ENCODE measurements at places on chromosomes 7 and 10.
A peak's percentile ranks its signal among the peaks of the same experiment; 100 is the strongest.

DNA sequence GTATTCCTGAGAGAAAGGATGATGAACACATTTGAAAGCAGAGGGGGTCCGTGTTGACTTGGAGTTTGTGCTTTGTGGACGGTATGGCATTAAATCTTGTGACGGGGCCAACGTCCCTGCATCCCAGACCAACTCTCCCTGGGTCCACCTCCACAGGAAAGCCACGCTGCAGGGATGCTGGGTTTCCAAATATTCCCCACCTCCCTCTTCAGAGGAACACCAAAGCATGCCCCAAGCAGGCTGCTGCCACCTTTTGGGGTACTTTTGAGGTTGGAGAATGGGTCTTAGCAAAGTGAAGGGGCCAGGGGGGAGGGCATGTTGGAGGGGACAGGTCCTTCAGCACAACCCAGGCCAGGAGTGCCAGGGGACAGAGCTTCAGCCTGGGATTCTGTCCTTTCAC lies 504.4 kb downstream of the TCERG1L start:
- no peaks in the 10 kb centered on the region for H3K4me1 ChIP-seq
- no peaks in the 10 kb centered on the region for H3K36me3 ChIP-seq
- no peak overlapping the region for H3K4me3 ChIP-seq

- no peak overlapping the region for H3K4me3 ChIP-seq
- no peak for DNase-seq
- no peaks in the 10 kb centered on the region for H3K27me3 ChIP-seq
- no peaks in the 10 kb centered on the region for H3K4me1 ChIP-seq
- H3K36me3 ChIP-seq: no peaks in the 10 kb centered on the region
Measured at GRCh38 chr7:111730476-111731300, 168.4 kb upstream of the IMMP2L start.

- H3K27ac ChIP-seq: no peak overlapping the region
- no peaks in the 10 kb centered on the region for H3K27me3 ChIP-seq
- DNase-seq: no peak
- no peaks in the 10 kb centered on the region for H3K4me1 ChIP-seq
- H3K36me3 ChIP-seq: no peaks in the 10 kb centered on the region
Measured at GRCh38 chr10:123357421-123357930, 203.3 kb downstream of the BUB3 start.

GRCh38 chr7:79182283-79182682 lies 271.2 kb downstream of the MAGI2 start:
- DNase-seq: no peak
- H3K4me3 ChIP-seq: no peak overlapping the region
- no peak overlapping the region for H3K27ac ChIP-seq

- no peaks in the 10 kb centered on the region for H3K4me1 ChIP-seq
- H3K4me3 ChIP-seq: no peak overlapping the region
- H3K27ac ChIP-seq: no peak overlapping the region
- DNase-seq: no peak
- no peaks in the 10 kb centered on the region for H3K36me3 ChIP-seq
Measured at GRCh38 chr10:102935939-102936605, 18.0 kb downstream of the CNNM2 start.

- H3K36me3 ChIP-seq: no peaks in the 10 kb centered on the region
- no peak overlapping the region for H3K4me3 ChIP-seq
- H3K4me1 ChIP-seq: no peaks in the 10 kb centered on the region
- no peak for DNase-seq
- H3K27me3 ChIP-seq: no peaks in the 10 kb centered on the region
Measured at GRCh38 chr7:78279032-78279431, 480.5 kb downstream of the PHTF2 start.

- no peaks in the 10 kb centered on the region for H3K27me3 ChIP-seq
- H3K4me1 ChIP-seq: peaks cover 2% of the 10 kb centered on the region
- DNase-seq: no peak
- no peak overlapping the region for H3K27ac ChIP-seq
- H3K4me3 ChIP-seq: no peak overlapping the region
Measured at GRCh38 chr7:130945411-130945811, 211.4 kb upstream of the KLF14 start.

GRCh38 chr7:5557920-5558401 lies 134.3 kb upstream of the TNRC18 start:
- no peak for DNase-seq
- H3K4me3 ChIP-seq: no peak overlapping the region
- no peak overlapping the region for H3K27ac ChIP-seq
- no peaks in the 10 kb centered on the region for H3K27me3 ChIP-seq

DNA sequence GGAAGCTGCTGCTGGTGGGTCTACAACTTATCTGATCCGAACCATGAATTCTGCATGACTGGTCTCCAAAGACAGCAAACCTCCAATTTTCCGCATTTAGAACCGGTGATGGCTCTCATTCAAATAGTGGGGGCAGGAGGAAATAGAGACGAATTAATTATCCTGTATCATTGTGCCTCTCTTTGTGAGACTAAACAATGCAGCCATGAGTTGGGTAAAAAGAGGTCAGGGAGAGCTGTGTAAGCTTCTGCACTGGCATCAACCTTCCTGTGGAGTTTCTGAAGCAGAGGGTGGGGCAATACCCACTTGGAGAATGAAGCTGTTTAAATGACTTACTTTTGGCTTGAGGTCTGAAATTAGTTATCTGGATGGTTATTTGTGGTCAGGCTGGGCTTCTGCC lies 266.4 kb downstream of the SORCS3 start:
- H3K36me3 ChIP-seq: no peaks in the 10 kb centered on the region
- DNase-seq: no peak

- H3K27me3 ChIP-seq: no peaks in the 10 kb centered on the region
- DNase-seq: no peak
- no peaks in the 10 kb centered on the region for H3K36me3 ChIP-seq
- no peaks in the 10 kb centered on the region for H3K4me1 ChIP-seq
- H3K4me3 ChIP-seq: no peak overlapping the region
Measured at GRCh38 chr7:96649981-96650380, 59.7 kb downstream of the SEM1 start.

- peaks cover 4% of the 10 kb centered on the region for H3K36me3 ChIP-seq
- no peak overlapping the region for H3K27ac ChIP-seq
- H3K4me3 ChIP-seq: no peak overlapping the region
- no peak for DNase-seq
Measured at GRCh38 chr7:646487-646886, 80.0 kb upstream of the DNAAF5 start.

DNA sequence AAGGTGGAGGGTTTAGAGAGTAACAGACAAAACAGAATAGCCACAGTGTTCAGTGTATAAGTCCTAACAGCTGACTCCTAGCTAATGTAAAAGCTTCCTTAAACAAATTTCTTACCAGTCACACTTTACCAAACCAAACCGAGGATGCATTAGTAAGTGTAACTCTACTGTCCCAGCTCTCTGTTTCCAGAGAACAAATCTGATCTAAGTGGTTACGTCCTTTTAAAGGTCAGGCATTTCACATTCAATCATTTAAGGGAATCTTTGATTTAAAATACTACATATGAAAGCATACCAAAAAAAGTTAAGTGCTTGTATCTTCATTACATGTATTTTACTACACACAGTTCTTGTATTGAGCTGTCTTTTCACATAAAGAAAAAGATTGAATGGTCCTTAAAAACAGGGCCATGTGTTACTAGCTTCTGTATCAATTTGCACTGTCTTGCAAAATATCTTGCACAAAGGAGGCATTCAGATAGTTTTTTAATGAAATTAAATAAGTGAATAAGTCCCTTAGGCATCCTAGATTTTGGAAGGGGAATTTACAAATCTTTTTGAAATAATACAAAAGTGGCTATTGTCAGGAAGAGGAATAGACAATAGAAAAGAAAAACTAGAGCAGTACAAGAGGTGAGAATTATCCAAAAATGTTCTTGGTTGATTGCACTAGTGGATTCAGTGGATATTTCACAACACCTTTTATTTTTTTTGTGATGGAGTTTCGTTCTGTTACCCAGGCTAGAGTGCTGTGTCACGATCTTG lies 58.4 kb upstream of the SPOCK2 start:
- H3K27ac ChIP-seq: no peak overlapping the region
- peaks cover 3% of the 10 kb centered on the region for H3K36me3 ChIP-seq
- no peak overlapping the region for H3K4me3 ChIP-seq
- DNase-seq: no peak
- H3K27me3 ChIP-seq: no peaks in the 10 kb centered on the region
- H3K4me1 ChIP-seq: peaks cover 7% of the 10 kb centered on the region

DNA sequence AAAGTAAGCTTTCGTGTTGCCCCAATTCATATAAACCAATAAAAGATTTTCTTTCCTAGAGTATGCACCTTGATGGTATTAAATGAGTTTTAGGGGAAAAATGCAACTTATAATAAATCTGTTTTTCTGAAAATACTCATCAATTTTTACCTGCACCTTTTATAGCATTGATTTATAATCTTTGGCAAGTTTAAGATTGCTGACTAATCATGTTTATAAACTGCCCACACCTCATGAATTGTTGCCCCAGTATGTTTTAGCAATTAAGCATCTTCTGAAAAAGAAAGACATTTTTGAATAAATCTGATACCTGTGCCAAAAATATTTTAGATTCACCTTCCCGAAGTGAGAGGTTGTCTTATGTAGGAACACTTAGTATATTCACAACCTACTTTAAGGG lies 420.0 kb downstream of the THSD7A start:
- H3K27me3 ChIP-seq: no peaks in the 10 kb centered on the region
- H3K27ac ChIP-seq: no peak overlapping the region
- H3K4me1 ChIP-seq: no peaks in the 10 kb centered on the region
- no peak for DNase-seq

DNA sequence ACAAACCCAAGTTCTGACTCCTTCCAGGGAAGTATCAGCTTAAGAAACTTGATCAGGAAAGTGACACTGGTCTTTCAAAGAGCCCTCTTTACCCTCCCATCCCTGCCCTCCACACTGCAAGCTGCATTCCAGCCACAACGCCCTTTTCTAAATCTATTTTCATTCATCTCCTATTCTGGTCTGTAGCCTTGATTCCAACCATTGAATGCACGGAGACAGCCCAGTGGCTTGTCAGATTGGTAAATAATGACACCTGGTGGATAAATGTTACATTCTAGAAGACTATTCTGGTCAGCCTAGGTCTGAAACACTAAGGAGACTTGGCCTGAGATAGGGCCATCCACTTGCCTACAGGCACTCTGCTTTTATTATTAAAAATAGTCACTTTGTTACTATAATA lies 20.9 kb downstream of the MORN4 start:
- H3K27ac ChIP-seq: no peak overlapping the region
- 0 out of 3 replicates have a peak, but pooled peaks cover 5% of the 10 kb centered on the region for H3K36me3 ChIP-seq
- H3K4me3 ChIP-seq: no peak overlapping the region
- no peaks in the 10 kb centered on the region for H3K4me1 ChIP-seq
- DNase-seq: peak; percentile 51
- H3K27me3 ChIP-seq: no peaks in the 10 kb centered on the region

DNA sequence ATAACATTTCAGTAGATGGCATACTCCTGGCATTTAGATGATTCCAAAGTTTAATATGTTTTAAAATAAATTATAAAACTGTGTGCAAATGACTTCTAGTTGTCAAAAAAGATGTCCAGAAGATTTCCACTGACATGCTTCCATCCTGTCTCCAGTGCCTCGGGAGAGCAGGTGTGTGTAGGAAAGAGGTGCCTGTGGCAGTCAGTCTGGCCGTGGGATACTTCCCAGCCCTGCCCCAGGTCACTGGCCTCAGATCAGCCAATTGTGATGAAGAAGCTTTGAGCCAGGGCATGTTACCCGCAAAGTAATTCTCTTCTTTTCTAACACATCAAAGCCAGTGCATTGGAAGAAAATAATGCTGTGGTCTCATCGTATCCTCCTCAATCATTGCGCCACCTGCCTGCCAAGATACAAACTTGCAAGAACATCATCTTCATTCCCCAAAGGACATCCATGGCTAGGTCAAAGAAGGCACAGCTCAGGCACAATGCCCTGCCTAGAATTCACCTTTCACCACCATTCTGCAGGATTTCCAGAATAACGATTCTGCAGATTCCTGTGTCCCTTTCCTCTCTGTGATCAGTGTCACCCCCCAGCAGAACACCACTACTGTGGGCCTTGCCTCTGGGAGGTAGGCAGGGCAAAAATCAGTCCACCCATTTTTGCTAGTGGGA lies 6.3 kb upstream of the KCNMA1 start:
- H3K36me3 ChIP-seq: peaks cover 7% of the 10 kb centered on the region
- peaks cover 2% of the 10 kb centered on the region for H3K4me1 ChIP-seq
- peak; percentile 73 for DNase-seq
- H3K27ac ChIP-seq: no peak overlapping the region
- no peak overlapping the region for H3K4me3 ChIP-seq

- H3K36me3 ChIP-seq: peaks cover 60% of the 10 kb centered on the region
- H3K27ac ChIP-seq: no peak overlapping the region
- H3K4me1 ChIP-seq: peaks cover 6% of the 10 kb centered on the region
- no peak for DNase-seq
Measured at GRCh38 chr10:123156078-123156477, 1.9 kb downstream of the BUB3 start.

DNA sequence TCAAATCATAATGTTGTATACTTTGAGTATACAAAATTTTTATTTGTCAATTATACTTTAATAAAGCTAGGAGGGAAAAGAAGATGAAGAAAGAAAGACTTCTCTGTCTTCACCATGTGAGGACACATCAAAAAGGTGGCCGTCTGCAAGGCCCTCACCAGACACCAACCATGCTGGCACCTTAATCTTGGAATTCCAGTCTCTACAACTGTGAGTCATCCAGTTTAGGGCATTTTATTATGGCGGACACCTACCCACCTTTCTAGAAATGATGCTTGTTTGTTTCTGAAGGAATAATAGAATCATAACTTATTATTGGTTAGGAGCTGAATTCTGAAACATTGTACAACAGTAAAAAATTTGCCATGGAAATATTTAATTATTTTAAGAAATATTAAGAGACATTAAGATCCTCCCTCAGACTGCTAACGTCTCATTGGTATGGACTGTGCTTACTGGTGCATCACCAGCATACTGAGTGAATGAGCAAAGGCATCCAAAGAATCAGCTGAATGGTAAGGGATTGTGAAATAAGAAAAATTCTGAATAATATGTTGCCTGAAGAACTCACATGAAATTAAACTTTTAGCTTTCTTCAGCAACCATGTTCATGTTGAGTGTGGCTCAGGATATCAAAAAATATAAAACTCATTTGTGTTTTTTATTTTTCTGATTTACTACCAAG lies 536.6 kb downstream of the HTR7 start:
- no peak overlapping the region for H3K4me3 ChIP-seq
- H3K4me1 ChIP-seq: peaks cover 3% of the 10 kb centered on the region
- H3K27ac ChIP-seq: no peak overlapping the region
- DNase-seq: no peak

- no peak overlapping the region for H3K4me3 ChIP-seq
- H3K27me3 ChIP-seq: no peaks in the 10 kb centered on the region
- H3K36me3 ChIP-seq: no peaks in the 10 kb centered on the region
- no peaks in the 10 kb centered on the region for H3K4me1 ChIP-seq
- no peak for DNase-seq
Measured at GRCh38 chr7:120216947-120217346, 56.0 kb upstream of the KCND2 start.

GRCh38 chr7:71377469-71377868 lies 245.5 kb downstream of the GALNT17 start:
- no peak overlapping the region for H3K27ac ChIP-seq
- no peak overlapping the region for H3K4me3 ChIP-seq
- no peaks in the 10 kb centered on the region for H3K4me1 ChIP-seq
- DNase-seq: no peak

GRCh38 chr7:47622946-47623640 lies 41.2 kb upstream of the TNS3 start:
- no peaks in the 10 kb centered on the region for H3K36me3 ChIP-seq
- no peak overlapping the region for H3K4me3 ChIP-seq
- H3K27ac ChIP-seq: no peak overlapping the region
- no peaks in the 10 kb centered on the region for H3K27me3 ChIP-seq

- no peaks in the 10 kb centered on the region for H3K36me3 ChIP-seq
- H3K4me3 ChIP-seq: no peak overlapping the region
- no peaks in the 10 kb centered on the region for H3K27me3 ChIP-seq
- H3K4me1 ChIP-seq: no peaks in the 10 kb centered on the region
Measured at GRCh38 chr7:134690016-134690415, 43.4 kb downstream of the BPGM start.

GRCh38 chr10:97888641-97889262 lies 39.1 kb downstream of the GOLGA7B start:
- no peak overlapping the region for H3K27ac ChIP-seq
- DNase-seq: peak; percentile 90
- no peaks in the 10 kb centered on the region for H3K27me3 ChIP-seq
- peaks cover 2% of the 10 kb centered on the region for H3K4me1 ChIP-seq
- H3K4me3 ChIP-seq: no peak overlapping the region

Data from H9 (cell line).